Activated T-cell treated with anti-CD3 and anti-CD28 coated beads for 4 hours (primary cell): ENCODE measurements at places on chromosomes 3 and 15.
A peak's percentile ranks its signal among the peaks of the same experiment; 100 is the strongest.

DNA sequence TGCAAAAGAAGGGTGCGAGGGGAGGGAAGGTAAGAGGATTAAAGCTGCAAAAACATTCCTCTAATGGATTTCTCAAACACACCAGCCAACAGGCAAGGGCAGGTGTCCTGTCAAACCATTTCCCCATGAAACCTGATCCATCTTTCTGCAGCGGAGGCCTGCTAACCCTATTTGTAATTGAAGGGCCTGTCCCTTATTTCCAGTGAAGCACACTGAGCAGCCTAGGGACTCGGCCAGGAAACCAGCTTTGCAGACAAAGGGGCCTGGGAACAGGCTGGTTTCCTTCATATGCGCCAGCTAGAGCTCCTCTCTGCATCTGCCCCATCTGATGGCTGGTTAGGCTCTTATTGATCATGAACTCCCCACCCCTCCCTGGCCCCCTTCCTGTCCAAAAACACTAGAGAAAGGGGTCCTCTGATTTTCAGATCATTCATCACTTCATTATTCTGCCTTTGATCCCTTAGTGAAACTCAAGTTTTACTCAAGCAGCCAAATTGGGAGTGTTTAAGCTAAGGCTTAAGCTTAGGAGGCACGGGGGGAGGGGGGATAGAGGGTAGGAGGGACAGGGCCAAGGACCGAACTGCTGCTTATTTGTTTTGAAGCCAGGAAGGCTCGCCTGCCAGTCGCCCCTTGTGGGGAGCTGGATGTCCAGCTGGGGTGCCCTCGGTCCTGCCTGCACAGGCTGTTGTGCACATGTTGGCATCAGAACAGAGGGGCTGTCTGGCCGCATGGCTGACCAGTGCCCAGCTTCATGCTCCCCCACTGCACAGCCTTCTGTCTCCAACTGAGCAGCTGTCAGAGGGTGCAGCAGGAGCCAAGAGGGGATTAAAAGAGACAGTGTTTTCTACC lies 53.1 kb downstream of the BOC start:
- DNase-seq, result no peak

- DNase-seq, result no peak
Observed at GRCh38 chr3:44476963-44477311, 533 bp downstream of the ZNF445 start.

- no peak for DNase-seq
Observed at GRCh38 chr3:150745832-150746231, 17.1 kb downstream of the SIAH2 start.

- no peak for DNase-seq
Observed at GRCh38 chr3:169509780-169510692, 153.5 kb downstream of the MECOM start.

DNA sequence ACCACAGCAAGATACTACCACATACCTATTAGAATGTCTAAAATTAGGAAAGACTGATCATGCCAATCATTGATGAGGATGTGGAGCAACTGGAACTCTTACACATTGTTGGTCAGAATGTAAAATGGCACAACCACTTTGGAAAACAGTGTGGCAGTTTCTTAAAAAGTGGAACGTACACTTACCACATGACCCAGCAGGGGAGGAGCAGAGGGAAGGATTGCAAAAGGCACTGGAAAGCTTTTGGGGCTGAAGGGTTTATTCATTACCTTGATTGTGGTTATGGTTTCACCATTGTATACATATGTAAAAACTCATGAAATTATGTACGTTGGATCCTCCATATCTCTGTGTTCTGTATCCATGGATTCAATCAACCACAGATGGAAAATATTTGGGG lies 3.3 kb upstream of the EHD4 start:
- no peak for DNase-seq

- no peak for DNase-seq
Observed at GRCh38 chr3:8886546-8886945, 76.7 kb downstream of the RAD18 start.

GRCh38 chr3:184578822-184579221 lies 17.2 kb downstream of the EPHB3 start:
- no peak for DNase-seq

GRCh38 chr3:143970773-143971358 lies 757 bp upstream of the DIPK2A start:
- DNase-seq, result peak; percentile 25

GRCh38 chr3:164155400-164155799 lies 922.9 kb downstream of the SI start:
- DNase-seq, result no peak

GRCh38 chr15:101232677-101233076 lies 19.2 kb downstream of the CHSY1 start:
- DNase-seq, result no peak

DNA sequence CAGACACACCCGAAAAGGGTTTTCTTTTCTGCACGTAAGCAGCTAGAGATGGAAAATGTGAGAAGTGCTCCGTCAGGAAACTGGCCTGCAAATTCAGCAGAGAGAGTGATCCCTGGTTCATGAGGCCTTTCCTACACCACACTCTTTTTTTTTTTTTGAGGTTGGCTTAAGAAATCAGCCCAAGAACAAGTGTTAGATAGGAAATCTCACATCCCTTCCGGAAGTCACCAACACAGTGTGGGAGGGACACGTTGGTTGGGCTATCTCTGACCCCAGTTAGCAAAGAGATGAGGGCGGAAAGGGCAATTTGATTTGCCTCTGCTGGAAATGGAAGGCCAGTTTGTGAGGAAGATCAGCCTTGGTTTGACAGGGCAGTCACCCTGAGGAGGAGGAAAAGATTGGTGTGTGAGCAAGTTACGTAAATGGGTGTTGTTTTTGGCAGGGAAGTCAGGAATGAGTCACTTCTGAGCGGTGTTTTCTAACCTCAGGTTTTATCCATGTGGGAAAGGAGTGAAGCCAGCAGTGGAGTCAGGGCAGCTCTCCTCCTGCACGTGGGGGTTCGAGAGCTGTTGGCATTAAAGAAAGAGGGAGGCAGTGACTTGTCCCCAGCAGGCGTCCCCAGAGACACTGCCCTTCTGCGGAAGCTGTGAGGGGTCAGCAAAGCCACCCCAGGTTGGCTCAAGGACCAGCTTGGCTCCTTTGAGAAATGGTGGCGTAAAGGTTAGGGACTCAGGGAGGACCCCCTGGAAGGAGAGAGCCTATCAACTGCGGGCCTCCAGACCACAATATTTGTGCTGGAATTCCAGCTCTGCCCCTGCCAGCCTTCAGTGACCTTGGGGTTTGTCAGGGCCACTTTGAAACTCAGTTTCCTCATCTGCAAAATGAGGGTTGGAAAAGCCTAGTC lies 237.6 kb upstream of the BHLHE40 start:
- no peak for DNase-seq

- DNase-seq, result no peak
Observed at GRCh38 chr15:69790632-69791031, 307.1 kb downstream of the TLE3 start.

- no peak for DNase-seq
Observed at GRCh38 chr3:72606005-72606800, 242.0 kb downstream of the SHQ1 start.

GRCh38 chr3:171643681-171644080 lies 166.6 kb downstream of the PLD1 start:
- no peak for DNase-seq

DNA sequence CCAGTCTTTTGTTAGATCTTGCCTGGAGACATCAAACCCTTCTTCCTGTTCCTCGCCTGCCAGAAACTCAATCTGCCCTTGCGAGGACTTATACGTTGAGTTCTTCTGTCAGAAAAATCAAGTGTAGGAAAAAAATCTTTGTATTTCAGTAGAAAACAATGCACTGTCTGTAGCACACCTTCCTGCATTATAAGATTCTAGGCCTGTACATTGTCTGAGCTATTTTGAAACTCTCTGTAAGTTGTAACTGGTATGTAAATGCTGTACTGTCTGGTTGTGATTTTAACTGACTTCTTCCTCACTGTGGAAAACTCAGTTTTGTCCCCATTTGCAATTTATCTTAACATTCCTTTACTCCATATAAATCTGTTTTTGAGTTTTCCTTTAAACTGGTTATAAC lies 17.7 kb upstream of the XIRP1 start:
- no peak for DNase-seq

GRCh38 chr15:65851981-65852380 lies 17.3 kb upstream of the RAB11A start:
- DNase-seq, result no peak

DNA sequence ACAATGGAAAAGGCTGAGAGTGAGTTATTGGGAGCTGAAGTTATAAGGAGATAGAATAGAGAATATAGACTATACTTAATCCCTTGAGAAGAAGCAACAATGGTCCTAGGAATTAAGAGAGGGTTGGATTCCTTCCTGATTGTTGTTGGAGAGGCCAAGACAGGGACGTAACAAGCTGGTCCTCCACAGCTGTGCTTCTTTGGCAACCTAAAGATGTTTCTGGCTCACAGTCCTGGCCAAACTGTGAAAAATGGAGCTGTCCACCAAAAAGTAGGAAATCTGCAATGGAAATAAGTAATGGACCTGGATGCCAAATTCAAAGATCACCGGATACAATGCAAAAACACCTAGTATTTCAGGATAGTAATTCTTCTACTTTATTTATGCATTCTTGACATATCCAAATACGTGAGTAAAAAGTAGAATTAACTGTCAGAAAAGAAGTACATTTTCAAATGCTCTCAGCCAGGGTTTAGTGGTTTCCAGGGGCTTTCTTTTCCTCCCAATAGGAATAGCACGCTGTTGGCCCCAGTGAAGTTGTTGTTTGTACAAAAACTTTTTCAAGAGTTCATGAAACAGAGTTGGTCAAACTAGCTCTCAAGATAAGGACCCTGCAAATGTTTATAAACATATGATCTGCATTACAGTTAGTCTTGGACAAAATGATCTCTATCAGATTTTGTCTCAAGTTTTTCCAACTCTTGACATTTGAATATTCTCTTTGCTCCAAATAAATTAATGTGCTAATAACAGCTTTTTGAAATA lies 28.3 kb downstream of the CERS3 start:
- no peak for DNase-seq

DNA sequence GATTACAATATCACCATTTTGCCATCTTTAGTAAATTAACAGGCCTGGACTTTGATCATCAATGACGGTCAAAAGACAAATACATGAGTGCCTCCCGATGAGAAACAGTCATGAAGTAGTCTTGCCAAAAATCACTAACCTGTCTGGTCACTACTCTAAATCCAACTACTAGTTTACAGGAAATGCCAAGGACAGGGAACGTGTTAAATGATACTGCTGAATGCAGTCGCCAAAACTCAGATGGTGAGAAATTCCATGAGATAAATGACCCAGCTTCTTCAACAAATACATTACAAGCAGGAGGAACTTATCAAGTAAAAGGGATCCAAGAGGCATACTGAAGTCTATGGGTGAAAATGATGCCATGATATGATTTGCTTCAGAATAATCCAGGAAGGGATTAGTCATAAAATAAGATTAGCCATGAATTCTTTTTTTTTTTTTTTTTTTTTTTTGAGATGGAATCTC lies 35.8 kb upstream of the ATP13A3 start:
- DNase-seq, result no peak

DNA sequence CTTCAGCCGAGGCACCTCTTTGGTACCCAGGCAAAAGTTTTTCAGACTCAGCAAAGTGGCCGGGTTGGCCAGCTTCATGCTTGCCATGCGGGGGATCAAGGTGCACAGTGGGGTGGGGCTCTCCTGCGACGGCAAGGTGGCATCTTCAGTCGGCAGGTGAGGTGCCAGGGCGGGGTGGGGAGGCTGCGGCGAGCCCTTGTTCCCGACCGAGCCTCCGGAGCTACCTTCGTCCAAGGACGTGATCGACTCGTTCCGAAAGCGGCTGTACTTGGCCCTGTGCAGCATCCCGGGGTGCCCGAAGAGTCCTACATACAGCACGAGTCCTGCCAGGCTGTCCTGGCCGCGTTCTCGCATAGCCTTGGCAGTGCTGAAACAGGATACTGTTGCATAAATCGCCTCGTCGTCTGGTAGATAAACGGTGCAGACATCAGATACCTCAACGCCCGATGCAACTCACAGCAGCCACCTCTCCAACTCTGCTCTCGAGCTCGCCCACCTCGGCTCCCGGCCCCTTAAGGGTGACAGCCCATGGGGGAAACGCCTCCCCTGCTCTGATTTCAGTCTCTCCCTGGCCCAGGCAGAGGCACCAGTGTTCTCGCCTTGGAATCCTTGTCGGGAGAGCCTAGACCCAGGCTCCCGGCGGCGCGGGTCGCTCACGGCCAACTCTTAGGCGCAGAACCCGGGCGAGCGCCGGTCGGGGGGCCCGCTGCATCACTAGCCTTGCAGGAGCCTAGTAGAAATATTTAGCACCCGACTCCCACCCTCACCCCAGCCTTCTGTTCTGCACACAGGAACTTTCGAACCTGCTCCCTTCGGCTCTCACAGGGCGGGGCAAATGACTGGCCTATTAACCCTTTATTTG lies 826 bp downstream of the SHC4 start:
- DNase-seq, result no peak

DNA sequence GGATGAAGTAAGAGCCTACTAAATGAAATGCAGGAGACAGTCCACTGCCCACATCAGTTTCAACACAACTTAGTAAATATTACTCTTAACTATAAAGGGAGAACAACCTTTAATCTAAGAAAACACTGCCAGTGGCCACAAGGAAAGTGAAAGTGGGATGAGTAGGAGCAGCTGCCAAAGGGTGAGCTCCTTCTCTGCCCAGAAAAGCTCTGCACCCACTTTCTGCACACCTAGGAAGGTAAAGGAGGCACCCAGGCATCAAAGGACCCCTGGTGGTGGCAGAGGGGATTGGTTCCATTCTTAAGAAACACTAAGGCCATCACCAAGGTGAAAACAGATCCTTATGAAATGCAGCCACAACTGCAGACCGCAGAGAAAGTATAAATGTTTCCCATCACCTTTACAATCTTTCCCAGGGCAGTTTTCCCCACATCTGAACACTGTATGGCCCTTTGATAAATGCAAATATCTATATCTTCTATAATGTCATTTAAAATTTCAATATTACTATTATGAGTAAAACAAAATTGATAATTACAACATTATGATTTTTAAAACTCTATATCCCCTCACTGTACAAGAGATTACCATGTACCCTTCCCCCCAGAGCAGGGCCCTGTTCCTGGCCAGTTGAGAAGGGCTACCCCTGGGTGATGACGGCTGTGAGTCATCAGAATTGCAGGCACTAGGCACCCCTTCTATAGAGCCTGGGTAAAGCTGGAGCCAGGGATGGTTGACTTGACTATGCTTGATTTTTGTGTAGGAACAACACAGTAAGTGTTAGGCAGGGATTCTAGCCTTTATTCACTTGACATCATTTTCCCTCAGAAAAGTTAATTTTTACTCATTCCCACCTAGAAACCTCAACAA lies 92.0 kb downstream of the SNRK start:
- peak; percentile 61 for DNase-seq

DNA sequence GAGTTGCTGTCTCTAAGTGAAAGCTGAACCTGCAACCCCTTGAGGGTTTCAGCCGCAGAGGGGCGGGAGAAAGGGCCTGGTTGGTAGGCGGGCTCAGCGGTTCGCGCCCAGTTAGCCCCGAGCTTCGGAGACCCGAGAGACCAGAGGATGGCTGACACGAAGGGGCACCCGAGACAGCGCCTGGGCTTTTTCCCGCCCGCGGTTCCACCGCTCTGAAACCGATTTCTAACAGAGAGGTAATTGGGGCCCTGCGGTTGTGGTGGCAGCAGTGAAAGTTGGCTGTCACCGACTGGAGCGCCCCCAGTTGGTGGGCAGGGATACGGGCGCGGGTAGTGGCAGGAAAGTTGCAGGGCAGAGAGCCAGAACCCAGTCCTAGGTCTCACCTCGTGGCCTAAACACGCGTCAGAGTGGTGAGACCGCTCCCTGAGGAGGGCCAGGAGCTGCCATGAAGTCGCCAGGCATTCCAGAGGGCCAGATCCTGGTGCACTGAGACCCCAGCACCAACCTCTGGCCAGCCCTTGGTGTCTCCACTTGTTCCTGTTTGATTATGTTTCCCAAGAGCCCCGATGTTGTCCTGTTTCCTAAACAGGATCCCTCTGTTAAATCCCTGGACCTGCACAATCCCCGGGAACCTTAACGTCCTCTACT lies 625 bp upstream of the ELL3 start:
- peak; percentile 78 for DNase-seq

GRCh38 chr3:59212128-59212779 lies 162.4 kb upstream of the CFAP20DC start:
- no peak for DNase-seq
